ENCODE measurements at places on chromosomes 5 and 9. TPM values are rescaled to one million over a fixed set of nuclear protein-coding genes. Genes with fewer than 3 reads are reported as not detected.

The DMRT3 gene
- not detected for total RNA-seq

The MLLT3 gene
- total RNA-seq = 16.1 TPM

The PCDHB7 gene
- total RNA-seq = 0.39 TPM

The FOXD4 gene
- not detected for total RNA-seq

The GRIN3A gene
- not detected for total RNA-seq

The CDC26 gene
- total RNA-seq = 57.9 TPM

The TNFSF8 gene
- total RNA-seq = not detected

The CTXN3 gene
- total RNA-seq = not detected

The ZNF782 gene
- 2.1 TPM for total RNA-seq

The FRMD3 gene
- 0.36 TPM for total RNA-seq

The HRH2 gene
- 4.4 TPM for total RNA-seq

The TUBB4B gene
- 372 TPM for total RNA-seq

The GTF2H2 gene
- total RNA-seq = 21.3 TPM

The WWC1 gene
- total RNA-seq = 0.10 TPM

The TIMD4 gene
- not detected for total RNA-seq

The OTULINL gene
- total RNA-seq = 4.4 TPM

The ENG gene
- total RNA-seq = 32.1 TPM

The ZNF454 gene
- not detected for total RNA-seq

The HAUS6 gene
- total RNA-seq = 31.7 TPM

The EXD3 gene
- total RNA-seq = 1.3 TPM

The PCDHGC4 gene
- total RNA-seq = 0.78 TPM

The PCDHB15 gene
- total RNA-seq = 1.6 TPM

The ADCY2 gene
- total RNA-seq = under 0.01 TPM

The TAF11L10 gene
- total RNA-seq = not detected

The AJM1 gene
- total RNA-seq = 0.72 TPM

The MACROH2A1 gene
- total RNA-seq = 252 TPM

The ADAM19 gene
- total RNA-seq = 15.6 TPM

The PITX1 gene
- total RNA-seq = 0.49 TPM

The EGFL7 gene
- total RNA-seq = 1.6 TPM

The AIF1L gene
- total RNA-seq = 0.72 TPM

The ANKRD18A gene
- not detected for total RNA-seq

The WDR38 gene
- total RNA-seq = 0.12 TPM

The PCDHA8 gene
- 0.12 TPM for total RNA-seq

The STOM gene
- 45.1 TPM for total RNA-seq

Data from RPMI7951 (cell line).